Ecto neural progenitor cell (in vitro differentiated cells): ENCODE measurements at places on chromosomes 13 and 19.

DNA sequence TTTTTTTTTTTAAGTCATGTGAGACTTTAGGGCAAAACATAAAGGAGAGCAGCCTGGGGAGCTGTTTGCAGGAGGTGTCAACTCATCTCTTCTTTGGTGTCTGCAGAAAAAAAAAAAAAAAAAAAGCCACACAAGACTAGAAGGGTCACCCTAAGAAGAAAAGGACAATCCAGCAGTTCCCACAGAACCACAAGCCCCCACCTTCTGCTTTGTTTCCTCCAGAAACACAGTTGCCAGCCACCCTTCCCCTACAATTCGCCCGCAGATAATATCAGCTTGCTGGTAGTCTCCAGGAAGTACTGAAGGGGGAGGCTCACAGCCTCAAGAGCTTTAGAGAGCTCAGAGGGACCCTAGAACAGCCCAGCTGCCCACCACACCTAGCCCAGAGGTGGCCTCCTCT is 22.3 kb upstream of the ZBTB7A start:
- DNase-seq, result no peak

DNA sequence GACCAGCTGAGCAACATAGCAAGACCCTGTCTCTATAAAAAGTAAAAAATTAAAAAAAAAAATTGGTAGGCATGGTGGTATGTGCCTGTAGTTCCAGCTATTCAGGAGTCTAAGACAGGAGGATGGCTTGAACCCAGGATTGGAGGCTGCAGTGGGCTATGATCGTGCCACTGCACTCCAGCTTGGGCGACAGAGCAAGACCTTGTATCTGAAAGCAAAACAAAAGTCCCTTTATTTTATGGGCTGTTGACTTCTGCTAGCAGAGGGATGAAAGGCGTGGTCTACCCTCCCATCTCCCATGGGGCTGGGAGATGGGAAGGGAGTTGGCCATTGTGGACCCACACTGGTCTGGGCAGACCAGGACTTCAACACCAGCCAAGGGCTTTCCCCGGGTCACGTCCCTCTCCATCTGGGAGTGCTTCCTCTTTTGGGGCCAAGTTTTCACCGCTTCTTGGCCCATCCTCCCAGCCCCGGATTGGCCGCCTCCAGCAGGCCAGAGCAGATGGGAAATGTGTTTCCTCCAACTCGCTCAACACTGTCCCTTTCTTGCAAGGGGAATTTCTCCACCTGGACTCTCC is 2.2 kb upstream of the TNFSF9 start:
- DNase-seq, result no peak

GRCh38 chr19:4007836-4008539 is 452 bp downstream of the PIAS4 start:
- DNase-seq, result peak; percentile 59

DNA sequence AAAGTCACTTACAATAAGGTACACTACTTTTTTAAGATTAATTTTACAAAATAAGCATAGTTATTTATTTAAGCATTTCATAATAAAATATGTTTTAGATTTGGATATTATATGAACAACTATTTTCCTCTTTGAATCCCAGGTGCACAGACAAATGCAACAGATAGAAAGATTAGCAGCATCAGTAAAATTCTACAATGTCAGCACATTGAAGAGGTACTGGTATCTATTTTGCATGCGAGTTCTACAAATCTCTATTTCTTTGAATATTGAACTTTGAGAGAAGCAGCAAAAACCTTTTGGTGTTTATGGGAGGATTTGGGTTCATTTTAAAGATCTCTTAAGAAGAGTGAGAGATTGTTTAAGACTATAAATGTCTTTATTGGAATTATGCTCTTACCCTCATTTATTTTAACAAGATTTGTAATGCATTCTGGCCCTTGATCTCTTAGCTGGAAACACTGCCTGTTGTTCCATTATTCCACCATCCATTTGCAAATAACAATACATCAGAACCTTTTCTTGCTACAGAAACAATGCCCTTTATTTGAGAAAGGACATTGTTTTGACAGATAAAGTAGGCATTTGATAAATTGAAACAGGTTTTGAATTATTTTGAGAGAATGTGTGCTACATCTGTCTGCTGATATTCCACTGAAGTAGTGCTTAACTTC is 558.8 kb upstream of the KLHL1 start:
- no peak for DNase-seq

- no peak for DNase-seq
These were observed 24.3 kb downstream of the ZNF585A start for GRCh38 chr19:37148214-37148613.

DNA sequence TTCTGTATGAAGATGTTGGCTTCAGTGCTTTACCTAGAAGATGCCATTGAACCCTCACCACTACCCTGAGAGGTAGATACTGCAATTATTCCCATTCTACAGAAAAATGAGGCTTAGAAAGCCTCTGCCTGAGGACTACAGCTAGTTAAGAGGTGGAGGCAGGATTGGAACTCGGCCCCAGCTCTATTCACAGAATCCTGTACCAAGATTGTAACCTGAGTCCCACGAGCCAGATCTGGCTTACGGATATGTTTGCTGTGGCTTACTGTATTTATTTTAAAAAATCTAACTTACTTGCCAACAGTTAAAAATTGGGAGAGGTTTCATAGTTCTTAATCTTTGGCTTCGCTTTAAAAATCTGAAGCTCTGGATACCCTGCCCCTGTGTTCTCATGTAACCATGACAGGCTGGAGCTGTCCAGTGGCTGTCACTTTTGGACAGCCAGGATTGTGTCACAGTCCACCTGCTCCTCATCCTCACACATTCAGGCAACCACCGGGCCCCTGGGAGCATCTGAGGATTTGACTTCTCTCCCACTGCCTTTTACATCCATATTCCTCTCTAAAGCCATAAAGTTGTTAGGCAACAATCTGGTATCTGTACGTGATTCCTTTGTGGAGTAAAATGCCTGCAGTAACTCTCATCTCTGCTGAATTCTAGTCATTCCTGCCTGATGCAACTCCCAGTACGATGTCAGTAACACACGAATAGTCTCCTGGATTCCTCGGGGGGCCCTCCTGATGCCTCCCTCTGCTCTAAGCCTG is 160.8 kb upstream of the SERP2 start:
- DNase-seq, result no peak

- DNase-seq, result no peak
These were observed 289.8 kb upstream of the SPRY2 start for GRCh38 chr13:80630685-80631121.

DNA sequence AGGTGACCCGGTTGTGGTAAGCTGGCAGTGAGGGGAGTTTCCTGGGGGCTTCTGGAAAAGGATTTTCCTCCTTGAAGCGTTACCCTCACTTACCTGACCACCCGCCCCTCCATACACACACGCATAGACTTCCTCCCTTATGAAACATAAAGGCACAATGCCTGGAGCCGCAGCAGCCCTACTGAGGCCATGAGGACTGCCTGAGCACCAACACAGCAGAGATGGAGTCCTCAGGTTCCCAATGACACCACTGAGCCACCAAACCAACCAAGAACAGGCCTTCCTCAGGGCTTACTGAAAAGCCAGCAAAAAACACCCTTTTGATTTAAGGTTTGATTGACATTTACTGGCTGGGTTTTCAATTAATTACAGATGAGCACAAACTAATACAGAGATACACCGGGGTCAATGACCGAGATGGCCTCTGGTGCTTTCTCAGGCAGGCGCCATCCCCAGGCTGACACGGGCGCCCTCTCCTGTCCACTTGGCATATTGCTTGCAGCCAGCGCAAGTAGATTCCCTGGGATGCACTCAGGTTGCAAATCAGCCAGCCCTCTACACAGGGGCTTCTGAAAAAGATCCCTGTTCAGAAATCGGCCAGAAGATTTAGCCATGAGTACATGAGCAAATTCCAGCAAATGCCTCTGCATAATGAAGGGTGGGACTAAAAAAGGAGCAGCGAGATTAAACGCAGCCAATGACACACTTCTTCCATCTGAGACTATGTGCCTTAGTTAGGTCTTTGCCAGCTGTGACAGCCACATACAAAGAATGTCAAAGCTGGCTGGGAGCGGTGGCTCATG is 14.8 kb downstream of the OPA3 start:
- peak; percentile 84 for DNase-seq

DNA sequence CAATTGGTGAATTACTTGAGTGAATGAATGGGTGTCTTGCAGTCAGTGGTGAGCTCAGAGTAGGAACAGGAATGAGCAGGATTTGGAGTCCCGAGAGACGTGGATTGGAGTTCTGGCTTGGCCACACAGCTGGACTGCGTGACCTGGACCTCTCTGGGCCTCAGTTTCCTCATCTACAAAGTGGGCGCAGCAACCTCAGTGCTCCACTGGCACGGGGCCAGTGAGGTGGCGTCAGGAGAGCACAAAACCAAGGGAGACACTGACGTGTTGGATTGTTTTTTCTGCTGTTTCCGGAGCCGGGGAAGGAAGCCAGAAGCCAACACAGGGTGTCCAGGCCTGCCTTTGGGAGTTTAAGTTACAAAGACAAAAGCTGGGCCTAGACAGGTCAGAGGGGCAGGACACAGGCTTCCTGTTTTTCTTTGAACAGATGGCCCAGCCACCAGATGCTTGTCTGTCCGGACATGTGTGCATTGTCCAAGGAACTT is 6.5 kb upstream of the DOCK6 start:
- DNase-seq, result no peak

- no peak for DNase-seq
These were observed at the start of gene LACC1 for GRCh38 chr13:43879755-43880181. Gene LACC1 (plus strand): TSS chr13:43879904. CDS start chr13:43880986, 1,082 bp downstream.

DNA sequence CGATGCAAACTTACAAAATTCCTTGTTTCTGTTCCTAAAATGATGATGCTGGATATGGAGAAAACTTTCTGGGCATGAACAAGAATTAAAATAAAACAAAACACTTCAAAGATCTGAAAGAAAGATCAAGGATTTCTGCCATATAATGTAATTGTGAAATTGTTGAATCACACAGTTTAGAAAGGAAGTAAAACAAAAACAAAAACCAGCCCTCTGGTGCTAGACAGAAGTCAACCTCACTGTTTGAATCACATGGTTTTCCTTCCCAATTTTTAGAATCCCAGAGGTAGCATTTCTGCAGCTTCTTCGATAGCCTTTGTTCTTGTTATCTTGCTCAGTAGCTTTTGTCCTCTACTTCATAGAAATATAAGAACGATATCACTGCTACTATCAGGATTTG is 118.2 kb upstream of the ARGLU1 start:
- no peak for DNase-seq

- no peak for DNase-seq
These were observed 875.0 kb downstream of the SLITRK1 start for GRCh38 chr13:83007226-83007625.

- peak; percentile 63 for DNase-seq
These were observed 6.4 kb downstream of the POU4F1 start for GRCh38 chr13:78596736-78597601.

- DNase-seq, result no peak
These were observed 107.7 kb upstream of the SPATA13 start for GRCh38 chr13:24052547-24053518.

- no peak for DNase-seq
These were observed at the start of gene NLRP11 for GRCh38 chr19:55831846-55832245. Gene NLRP11 (minus strand): TSS chr19:55831999. CDS start chr19:55818174, 13,825 bp downstream.

DNA sequence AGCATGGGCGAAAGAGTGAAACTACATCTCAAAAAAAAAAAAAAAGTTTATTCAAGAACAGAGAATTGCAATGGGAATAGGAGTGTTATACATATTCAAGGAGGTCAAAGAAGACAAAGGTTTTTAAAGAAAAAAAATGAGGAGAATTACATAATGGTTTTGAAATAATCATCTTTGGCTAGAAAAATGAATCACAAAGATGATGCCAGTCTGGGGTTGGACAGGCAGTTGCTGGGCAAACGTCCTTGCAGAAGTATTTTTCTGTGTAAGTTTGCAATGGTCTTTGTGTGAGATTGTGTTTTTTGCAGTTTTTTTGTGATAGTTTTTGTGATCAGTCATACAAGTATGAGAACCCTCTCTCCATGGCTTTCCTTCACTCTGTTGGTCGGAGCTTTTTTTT is 23.7 kb downstream of the LYPD3 start:
- DNase-seq, result no peak

DNA sequence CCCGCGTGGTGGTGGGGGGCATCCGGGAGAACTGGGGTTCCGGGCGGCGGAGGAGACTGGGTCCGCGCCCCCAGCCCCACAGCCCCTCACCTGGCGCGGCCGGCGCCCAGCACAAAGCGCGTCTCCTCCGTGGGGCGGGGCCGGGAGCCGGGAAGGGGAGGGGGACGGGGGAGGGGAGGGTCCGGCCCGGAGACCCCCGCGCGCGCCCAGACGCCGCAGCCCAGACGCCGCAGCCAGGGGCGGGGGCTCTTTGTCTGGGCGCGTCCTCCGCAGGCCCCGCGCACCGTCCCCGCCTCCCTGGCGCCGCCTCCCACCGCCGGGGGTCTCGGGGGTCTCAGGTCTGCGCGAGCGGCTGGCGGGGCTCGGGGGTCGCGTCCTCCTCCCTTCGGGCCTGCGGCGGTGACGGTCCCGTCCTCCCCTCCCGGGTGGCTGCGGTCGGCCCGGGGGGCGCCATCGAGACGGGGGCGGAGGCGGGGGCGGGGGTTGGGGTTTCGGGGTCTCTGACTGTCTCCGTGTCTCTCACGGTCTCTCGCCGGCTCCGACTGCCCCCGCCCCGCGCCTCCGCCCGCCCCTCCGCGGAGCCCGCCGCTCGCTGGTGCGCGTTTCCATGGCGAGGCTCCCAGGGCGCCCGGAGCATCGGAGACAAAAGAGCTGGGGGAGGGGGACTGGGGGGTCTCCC is at the start of gene PLPPR3:
Gene PLPPR3 (minus strand): TSS at position 131 of the 679 bp plus-strand sequence. CDS start 396 bp downstream, outside the sequence.
- DNase-seq, result peak; percentile 86

DNA sequence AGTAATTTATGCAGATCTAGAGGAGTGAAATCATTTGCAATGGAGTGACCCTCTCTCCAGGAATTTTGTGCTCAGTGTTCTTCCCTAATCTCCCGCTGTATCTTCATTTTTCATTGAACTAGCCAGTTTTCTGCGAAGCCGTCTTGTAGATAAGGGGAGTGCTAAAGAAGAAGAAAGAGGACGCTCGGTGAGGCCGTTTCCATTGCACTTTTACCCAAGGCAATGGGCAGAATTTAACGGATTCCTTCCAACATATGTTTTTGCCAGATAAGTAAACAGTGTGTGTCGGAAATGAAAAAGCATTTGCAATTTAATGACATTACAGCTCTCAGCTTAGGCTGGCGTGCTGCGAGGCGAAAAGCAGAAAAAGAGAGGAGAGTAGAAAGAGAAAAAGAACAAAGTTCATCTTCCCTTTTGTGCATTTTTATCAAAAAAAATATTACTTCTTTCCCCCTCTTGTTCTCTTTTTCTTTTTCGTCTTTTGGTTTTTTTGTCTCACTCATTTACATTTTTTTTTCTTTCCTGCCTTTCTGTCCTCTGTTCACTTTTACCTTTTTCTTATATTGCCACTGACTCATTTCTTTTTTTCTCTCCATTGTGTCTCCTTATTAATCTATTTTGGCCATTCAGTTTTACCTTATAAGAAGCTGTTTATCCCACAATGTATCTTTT is 49.9 kb downstream of the SOX21 start:
- DNase-seq, result no peak

DNA sequence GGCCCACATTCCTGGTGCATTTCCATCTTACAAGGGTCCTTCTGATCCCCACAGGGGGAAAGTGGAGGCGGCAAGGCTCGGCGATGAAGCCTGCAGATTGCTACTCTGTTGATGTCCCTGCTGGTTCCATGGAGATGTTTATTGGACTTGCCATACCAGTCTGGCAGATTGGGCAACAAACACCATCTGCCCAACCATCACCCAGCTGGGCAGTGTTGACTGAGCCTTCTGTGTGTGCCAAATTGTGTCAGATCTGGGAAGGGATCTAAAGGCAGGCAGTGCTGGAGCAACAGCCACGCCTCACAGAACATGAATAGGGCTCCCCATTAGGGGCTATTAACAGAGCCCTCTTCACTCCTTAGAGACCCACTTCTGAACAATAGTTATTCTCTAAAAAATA is 35.0 kb downstream of the FLT1 start:
- DNase-seq, result no peak
